Midbrain (tissue), 1 donor: ENCODE measurements at places on chromosomes 4 and X.

GRCh38 chrX:50483283-50483682 is 12.7 kb upstream of the DGKK start:
- DNase-seq: no peak

- DNase-seq: no peak
Observed at GRCh38 chrX:3743801-3744439, 30.5 kb upstream of the PRKX start.

GRCh38 chr4:5708449-5709206 is at the start of gene EVC2:
TSS of gene EVC2 (minus strand) at chr4:5708559. CDS start at chr4:5708513, 46 bp downstream.
- peak; percentile 21 for DNase-seq

DNA sequence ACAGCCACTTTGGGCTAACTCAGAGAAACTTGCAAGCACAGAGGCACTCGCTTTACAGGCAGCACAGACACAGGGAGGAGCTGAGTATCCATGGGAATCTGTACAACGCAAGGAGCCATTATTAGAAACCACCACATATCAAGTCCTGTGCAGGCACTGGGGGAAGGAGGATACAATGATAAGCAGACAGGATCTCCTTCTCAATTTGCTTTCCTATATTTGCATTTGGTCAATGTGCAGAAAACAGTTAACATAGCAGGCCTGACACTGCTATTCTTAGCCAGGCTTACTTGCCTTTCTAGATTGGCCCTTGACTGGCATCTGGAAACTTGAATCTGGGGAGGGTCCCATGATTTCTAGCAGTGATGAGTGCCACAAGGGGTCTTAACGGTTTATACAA is 65.8 kb downstream of the TEC start:
- no peak for DNase-seq

DNA sequence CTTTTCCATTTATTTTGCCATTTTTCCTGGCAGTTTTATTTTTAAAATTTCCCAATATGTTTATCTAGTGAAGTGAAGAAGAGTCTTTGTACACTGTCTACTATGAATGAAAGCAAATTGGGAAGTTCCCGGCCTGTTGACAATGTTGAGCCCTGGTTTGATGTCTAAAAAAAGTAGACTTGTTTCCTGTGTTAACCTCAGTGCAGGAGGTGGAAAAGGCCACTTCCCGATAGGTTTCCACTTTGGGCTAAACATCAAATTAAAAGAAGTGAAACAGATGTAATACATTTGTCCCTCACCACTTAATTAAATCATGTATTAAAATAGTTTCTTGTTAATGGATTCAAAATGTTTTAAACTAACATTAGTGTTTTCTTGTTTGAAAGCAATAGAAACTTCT is 30.0 kb downstream of the BBS12 start:
- peak; percentile 35 for DNase-seq

- no peak for DNase-seq
Observed at GRCh38 chrX:120823556-120823955, 52.1 kb downstream of the CT47B1 start.

DNA sequence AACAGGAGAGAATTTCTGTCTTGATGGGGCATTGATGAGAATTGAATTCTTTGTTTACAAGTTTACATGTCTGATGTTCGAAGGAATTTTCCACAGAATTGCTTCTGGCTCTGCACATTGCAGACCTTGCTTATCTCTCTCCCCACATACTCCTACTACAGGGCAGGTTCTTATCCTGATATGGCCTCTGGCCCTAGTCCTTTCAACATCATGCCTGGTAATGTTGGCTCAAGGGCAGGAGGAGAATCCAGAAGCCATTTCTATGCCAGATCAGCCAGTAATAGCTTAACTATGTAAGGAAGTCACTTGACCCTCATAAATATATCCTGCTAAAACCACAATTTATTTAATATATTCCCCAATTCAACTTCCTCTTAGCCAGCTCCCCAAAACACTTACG is 24.3 kb upstream of the TSPAN5 start:
- no peak for DNase-seq

GRCh38 chrX:53080628-53081580 is 1.3 kb upstream of the TSPYL2 start:
- DNase-seq: no peak

DNA sequence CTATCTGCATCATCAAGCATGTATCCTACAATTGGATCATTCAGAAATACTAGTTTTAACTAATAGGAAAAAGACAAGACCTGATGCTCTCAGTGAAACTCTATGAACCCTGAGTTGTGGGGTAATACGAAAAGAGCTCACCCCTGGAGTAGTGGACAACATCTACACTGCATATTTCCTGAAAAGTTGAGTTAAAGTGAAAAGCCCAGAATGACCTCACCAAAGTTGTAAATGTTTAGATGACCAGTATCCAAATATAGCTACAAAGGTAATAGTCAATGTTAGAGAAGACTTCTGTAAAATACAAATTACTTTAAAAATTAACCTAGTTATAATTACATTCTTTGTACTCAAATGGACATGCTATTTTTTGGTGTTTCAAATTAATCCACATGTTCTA is 52.8 kb upstream of the SRPX start:
- no peak for DNase-seq

GRCh38 chr4:84147831-84148230 is 351.3 kb downstream of the NKX6-1 start:
- DNase-seq: no peak

DNA sequence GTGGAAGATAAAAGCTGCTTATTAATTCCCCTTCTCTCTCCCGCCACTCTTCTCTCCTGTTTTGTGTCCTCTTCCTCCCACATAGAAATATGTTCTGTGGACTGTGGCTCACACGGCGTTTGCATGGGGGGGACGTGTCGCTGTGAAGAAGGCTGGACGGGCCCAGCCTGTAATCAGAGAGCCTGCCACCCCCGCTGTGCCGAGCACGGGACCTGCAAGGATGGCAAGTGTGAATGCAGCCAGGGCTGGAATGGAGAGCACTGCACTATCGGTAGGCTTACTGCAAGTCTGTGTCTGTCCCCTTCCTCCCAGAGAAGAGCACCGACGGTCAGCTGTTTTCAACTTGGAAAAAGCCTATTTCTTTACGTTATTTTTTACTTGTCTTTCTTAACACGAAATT is 229.1 kb downstream of the DCTD start:
- no peak for DNase-seq

- DNase-seq: no peak
Observed at GRCh38 chrX:125954236-125954635, 211.9 kb downstream of the DCAF12L2 start.

GRCh38 chr4:54440394-54441136 is 211.5 kb downstream of the PDGFRA start:
- peak; percentile 67 for DNase-seq

DNA sequence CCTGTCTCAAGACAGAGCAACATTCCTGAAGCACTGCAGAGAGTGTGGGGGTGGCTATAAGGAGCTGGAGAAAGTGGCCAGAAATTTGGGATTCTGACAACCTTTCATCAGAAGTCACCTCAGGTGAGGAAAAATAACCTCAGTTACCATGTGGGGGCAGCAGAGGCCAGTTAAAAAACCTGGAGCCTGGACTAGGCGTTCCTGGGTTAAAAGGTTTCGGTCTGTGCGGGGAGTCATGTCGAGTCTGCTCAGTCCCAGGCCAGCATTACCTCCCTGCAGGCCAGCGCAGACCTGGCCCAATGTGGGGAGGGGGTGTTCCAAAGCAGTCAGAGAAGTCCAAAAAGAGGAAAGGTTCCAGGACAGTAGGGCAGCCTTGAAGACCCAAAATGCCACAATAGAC is 10.9 kb upstream of the NALF2 start:
- peak; percentile 16 for DNase-seq

DNA sequence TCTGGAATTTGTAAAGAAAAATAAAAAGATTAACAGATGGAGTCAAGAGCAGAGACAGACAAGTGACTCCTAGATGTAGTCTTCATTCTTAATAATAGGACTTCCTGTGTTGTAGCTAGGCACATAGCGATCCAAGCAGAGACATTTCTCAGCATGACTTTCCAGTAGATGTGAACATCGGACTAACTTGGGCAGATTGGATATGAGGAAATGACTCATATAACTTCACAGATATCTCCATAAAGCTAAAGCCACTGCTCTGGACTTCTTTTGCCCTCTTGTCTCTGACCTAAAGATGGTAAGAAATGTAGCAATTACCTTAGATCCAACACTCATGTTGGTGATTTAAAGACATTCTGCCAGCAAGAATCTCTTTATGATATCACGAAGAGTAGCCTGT is 131.7 kb downstream of the EPHA5 start:
- DNase-seq: no peak

GRCh38 chr4:38688676-38689355 is 24.8 kb downstream of the KLF3 start:
- no peak for DNase-seq

DNA sequence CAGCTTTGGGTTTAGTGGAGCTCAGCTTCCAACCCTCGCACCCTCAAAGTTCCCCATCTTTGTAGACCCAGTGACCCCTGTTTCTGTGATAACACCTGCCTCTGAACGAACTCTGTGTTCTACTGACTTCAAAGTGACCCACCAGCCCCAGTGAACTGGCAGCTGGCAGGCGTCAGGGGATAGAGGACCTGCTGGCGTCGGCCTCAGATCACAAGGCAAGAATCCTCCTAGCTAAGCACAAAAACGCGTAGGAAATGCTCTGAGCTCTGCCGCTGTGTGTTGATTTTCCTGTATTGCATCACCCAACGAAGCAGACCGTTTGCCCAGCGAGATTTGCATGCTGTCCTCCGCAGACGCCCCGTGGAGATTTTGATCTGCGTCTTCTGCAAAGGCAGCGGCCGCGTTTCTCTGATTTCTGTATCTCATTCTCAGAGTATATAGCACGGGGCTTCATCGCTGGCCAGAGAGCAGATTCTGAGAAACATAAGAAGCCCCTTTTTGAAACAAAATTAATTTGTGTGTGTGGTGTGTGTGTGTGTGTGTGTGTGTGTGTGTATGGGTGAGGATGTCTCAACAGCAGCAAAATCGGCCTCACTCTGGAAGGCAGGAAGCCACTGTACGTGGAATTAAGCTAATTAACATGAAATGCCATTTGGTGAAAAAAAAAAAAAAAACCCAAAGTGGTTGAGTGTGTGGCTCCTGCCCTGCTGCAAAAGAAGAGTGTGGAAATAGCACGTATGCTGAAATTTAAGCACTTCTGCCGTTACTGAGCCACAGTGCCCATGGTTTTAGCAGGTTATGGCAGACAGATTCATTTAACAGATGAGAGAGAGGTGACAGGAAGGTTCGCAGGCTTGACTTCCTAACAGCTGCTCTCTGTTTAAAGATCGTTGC is 29.2 kb upstream of the ASMTL start:
- DNase-seq: no peak

DNA sequence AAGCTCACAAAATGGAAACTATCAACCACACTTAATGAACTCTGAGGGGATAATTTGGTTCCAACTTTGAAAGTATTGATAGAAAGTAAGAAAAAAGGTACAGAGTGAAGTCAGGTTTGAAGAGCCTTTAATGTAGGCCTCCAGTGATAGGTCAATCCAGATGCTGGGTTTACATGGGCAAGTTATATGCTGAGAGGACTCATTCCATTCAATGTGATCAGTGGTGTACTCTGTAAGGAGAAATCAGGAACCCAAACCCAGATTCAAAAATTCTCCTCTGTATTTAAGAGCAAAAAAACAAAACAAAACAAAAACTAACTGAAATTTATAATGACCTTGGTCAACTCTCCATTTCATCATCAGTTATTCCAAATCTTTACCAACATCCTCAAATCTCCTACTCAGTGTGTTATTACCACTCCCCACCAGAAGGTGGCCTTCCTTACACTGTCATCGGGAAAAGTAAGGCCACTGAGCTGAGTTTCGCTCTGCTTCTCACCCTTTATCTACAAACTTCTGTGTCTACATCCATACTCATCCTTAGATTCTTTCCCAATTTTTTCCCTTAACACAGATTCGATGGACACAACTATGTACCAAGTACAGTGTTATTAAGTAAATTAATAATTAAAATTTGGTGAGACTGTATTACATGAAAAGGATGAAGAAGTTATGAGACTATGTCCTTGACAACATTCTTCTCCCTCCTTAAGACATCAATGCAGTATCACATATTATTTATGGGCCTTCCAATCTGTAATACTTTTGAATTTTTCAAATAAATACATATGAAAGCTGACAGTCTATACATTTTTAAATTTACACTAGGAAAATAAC is 88.3 kb downstream of the ZAR1 start:
- DNase-seq: peak; percentile 77

DNA sequence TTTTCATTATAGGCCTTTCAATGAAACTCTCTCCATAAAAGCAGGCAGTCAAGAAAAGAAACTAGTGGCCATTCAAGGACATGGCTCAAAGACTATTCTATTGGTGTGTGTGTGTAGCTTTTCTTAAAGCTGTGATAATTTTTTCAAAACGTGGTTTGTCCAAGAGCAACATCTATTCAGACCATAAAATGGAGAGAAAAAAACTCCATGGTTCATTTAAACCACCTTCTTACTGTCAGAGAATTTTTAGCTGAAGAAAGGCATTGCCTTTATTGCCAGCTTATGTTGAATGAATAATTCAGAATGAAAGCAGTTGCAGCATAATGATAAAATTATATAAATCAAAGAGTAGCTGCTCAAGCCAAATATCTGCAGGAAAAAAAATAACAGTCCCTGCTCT is 325.5 kb downstream of the PCDH18 start:
- DNase-seq: peak; percentile 5

- no peak for DNase-seq
Observed at GRCh38 chrX:68462197-68462596, 28.9 kb upstream of the OPHN1 start.

DNA sequence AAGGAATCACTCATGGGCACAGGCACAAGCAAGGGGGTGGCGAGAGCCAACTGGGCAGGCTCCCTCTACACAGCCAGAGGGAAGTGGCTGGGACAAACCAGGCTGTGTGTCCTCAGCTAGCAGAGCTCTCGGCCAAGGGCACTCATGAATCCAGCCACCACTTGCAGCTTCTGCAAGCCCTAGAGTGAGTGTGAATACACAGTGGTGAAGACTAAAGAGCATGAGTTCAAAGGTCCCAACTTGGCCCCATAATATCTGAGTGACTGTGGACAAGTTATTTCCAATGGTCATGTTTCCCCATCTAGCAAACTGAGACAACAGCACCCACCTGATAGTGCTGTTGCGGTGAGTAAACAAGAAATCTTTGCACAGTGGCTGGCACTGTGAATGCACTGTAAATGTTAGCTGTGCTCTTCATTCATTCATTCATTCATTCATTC is 51.7 kb downstream of the ADGRG2 start:
- peak; percentile 0 for DNase-seq

DNA sequence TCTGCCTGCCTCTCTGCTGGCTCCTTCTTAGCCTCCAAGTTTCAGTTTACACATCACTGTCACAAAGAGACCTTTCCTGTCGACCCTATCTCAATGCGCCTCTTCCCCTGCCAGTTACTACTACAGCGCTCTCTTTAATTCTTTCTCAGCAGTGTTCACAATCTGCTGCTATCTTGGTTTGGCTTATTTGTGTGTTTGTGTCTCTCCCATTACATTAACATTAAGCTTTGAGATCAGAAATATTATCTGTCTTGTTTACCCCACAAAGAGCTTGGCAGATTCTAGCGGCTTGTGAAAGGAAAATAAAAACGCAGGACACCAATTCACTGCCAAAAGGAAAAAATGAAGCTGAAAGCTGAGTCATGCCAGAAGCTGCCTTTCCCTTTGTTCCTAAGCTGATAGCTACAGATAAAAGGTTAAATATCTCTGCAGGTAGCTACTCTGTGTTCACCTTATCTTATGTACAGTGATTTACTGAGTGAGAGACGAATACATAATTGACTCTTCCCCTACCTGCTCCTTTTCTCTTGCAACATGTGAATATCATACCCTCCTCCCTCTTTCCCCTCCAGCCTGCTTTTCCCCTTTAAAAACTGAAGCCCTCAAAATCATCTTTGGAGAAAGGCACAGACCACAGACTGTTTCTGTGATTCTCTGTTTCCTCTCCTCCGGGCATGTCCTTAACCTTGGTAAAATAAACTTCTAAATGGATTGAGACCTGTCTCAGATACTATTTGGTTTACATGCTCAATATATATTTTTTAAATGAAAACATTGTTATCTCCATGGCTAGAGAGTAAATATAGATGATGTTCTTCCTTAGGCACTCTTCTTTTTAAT is 19.3 kb upstream of the SLC9A7 start:
- DNase-seq: no peak
